Pancreas (tissue), 10 donors: ENCODE measurements at places on chromosomes 6 and 20. TPM values are rescaled to one million over a fixed set of nuclear protein-coding genes. Genes with fewer than 3 reads are reported as not detected.

DNA sequence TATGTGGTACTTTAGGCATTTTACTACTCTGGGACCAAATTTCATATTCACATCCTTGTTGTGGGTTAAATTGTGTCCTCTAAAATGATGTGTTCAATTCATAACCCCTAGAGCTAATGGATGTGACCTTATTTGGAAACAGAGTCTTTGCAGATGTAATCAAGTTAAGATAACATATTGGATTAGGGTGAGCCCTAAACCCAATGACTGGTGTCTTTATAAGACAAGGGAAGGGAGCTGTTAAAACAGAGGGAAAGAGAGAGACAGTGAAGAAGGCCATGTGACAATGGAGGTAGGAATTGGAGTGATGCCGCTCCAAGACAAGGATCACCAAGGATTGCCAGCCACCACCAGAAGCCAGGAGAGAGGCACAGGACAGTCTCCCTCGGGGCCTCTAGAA is 220.0 kb downstream of the ADGRG6 start:
- no peaks in the 10 kb centered on the region for H3K4me1 ChIP-seq
- no peaks in the 10 kb centered on the region for H3K36me3 ChIP-seq
- DNase-seq: no peak
- no peaks in the 10 kb centered on the region for H3K27me3 ChIP-seq

TMEM151B gene
- total RNA-seq: 0.12 TPM

ZNF322 gene
- total RNA-seq: 13.6 TPM

GRCh38 chr20:60306105-60306504 is 347.9 kb downstream of the CDH26 start:
- no peak overlapping the region for H3K4me3 ChIP-seq
- no peaks in the 10 kb centered on the region for H3K36me3 ChIP-seq
- H3K4me1 ChIP-seq: no peaks in the 10 kb centered on the region
- no peak for DNase-seq

HLA-DRB1 gene
- 12.6 TPM for total RNA-seq

GRCh38 chr20:2162125-2162822 is 60.6 kb downstream of the STK35 start:
- no peak overlapping the region for H3K27ac ChIP-seq
- H3K4me1 ChIP-seq: no peaks in the 10 kb centered on the region
- no peak overlapping the region for H3K4me3 ChIP-seq

- H3K4me1 ChIP-seq: no peaks in the 10 kb centered on the region
- no peak overlapping the region for H3K4me3 ChIP-seq
- H3K27me3 ChIP-seq: no peaks in the 10 kb centered on the region
- no peak for DNase-seq
Observed at GRCh38 chr6:87968435-87969278, 79.0 kb upstream of the SPACA1 start.

TTI1 gene
- total RNA-seq: 12.5 TPM

SLC32A1 gene
- not detected for total RNA-seq
